ENCODE measurements at places on chromosomes 16 and 17.

DNA sequence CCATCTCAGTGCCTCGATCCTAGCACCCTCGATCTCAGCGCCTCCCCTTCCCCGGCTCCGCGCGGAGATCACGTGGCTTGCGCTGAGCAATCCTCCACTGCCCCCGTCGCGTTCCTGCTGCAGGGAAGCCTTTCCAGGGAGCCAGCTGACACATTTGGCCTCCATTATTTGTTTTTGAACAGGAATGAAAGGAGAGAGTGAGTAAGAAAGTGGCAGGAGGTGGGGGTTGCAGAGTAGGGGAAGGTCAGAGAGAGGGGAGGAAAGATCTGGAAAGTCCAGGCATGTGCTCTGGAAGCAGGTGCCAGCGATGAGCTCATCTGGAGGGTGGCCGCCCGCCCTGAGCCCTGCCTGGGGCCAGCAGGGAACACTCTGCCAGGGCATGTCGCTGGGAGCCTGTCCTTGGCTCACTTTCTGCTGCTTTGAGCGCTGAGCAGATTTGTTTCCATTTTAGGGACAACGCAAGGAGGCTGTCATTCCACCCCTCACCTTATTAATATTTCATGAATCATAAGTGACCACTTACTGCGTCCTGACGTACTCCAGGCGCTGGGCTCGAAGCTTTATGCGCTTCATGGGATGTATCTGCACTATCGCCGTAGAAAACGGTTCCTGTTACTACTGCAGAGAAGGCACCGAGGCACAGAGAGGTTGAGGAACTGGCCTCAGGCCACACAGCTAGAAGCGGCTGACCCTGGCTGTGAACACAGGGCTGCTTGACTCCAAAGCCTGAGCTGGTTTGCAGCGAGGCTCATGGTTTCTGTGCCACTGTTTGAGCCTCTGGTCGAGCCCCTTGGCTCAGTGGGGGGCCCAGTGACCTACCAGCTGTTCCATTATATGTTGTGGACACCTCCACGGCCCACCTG, 283.1 kb downstream of the SEC14L1 start:
- DNase-seq = peak; percentile 98

- no peak for DNase-seq
Measured at GRCh38 chr17:80592243-80592642, 47.6 kb downstream of the RPTOR start.

DNA sequence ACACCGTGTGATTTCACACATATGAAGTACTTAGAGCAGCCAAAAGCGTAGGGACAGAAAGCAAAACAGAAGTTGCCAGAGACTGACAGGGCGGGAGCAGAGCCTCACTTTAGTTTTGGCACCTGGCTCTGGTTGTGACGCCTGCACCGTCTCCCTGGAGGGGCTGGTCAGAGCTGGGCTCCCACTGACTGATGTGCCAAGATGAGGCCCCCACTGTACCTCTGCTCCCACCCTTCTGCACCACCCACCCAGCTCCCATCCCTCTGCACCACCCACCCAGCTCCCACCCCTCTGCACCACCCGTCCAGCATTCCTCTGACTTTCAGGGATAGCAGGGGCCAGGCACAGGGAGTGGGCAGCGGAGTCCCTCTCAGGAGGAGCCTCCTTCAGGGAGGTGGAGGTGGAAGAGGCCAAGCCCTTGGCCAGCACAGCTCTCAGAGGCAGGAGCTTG, 3.2 kb upstream of the PRSS21 start:
- DNase-seq = no peak

GRCh38 chr16:47311738-47312505, 148.9 kb downstream of the ITFG1 start:
- peak; percentile 57 for DNase-seq

- no peak for DNase-seq
Measured at GRCh38 chr17:40104594-40105486, 4.5 kb upstream of the NR1D1 start.

DNA sequence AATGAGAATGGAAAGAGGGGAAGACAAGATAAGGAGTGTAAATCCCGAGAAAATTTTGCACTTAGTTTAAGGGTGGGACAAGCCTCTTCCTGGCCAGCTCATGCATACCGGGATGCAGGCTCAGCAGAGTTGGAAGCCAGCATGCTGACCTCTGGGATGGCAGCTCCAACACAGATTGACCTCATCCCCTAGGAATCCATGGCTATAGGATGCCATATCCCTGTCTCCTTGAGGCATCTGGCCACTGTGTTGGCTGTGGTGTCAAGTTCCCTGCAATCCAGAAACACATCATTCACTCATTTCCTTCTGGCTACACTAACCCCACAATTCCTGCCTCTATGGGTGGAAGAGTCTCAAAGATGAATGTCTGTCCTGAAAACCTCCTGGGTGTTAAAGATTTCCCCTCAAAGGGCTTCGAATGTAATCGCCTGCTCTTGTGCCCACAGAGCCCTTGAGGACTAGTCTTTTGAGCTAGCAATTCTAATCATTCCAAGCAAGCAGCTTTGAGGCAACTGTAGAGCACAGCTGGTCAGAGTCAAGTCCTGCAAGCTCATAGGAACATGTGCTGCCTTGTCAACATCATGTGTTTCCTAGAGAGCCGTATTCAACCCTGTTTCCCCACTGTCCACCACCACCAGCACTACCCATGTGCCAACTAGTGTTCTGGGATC, 141.4 kb downstream of the PMP22 start:
- peak; percentile 76 for DNase-seq

Measured in IMR-90 (cell line).